Ovary (tissue), 10 donors: ENCODE measurements at places on chromosomes 3 and 15. TPM values are rescaled to one million over a fixed set of nuclear protein-coding genes. Genes with fewer than 3 reads are reported as not detected.

TMEM40 gene
- total RNA-seq, result not detected

DLEC1 gene
- 23.8 TPM for total RNA-seq

LRRC34 gene
- 4.3 TPM for total RNA-seq

TOPBP1 gene
- 18.9 TPM for total RNA-seq

STXBP5L gene
- total RNA-seq, result 35.8 TPM

ZNF639 gene
- 32.9 TPM for total RNA-seq

STX19 gene
- 0.46 TPM for total RNA-seq

FSIP1 gene
- 1.0 TPM for total RNA-seq

ROBO2 gene
- total RNA-seq, result 5.6 TPM
